ENCODE measurements at places on chromosomes 3 and 15.

DNA sequence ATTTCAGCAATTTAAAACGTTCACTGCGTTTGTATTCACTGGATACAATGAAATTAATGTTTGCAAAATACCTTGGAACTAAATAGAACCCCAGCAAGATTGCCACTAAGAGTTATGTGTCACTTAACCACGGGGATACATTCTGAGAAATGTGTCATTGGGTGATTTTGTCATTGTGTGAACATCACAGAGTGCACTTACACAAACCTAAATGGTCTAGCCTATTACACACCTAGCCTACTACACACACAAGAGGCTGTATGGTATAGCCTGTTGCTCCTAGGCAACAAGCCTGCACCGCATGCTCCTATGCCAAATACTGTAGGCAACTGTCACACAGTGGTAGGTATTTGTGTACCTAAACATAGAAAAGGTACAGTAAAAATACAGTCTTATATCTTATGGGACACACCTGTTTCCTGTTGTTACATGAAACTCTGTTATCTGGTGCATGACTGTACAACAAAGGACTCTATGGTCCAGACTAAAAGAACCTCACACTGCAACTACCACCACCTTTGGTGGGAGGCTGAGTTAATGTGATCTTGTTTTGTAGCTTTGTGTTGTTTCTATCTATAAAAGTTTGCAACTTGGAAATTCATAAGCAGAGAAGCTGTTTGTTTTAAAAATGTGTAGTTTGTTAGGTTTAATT lies 92.2 kb upstream of the NTRK3 start:
- DNase-seq = no peak

DNA sequence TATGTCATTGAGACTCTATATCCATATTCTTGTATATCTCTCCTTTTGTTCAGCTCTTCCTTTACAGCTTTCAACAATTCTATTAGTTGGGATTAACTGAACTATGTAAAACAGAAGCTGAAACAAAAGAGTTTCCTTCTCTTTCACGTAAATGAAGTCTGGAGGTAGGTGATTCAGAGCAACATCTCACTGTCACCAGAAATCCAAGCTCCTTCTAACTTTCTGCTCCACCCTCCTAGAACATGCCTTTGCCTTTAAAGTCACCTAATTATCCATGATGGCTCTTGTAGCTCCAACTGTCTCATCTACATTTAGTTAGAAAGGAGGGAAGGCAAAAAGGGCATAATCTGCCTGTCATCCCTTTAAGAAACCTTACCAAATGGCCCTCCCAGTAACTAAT lies 458.2 kb upstream of the MDFIC2 start:
- DNase-seq = no peak

GRCh38 chr3:152190636-152191183 lies 78.0 kb upstream of the MBNL1 start:
- no peak for DNase-seq

DNA sequence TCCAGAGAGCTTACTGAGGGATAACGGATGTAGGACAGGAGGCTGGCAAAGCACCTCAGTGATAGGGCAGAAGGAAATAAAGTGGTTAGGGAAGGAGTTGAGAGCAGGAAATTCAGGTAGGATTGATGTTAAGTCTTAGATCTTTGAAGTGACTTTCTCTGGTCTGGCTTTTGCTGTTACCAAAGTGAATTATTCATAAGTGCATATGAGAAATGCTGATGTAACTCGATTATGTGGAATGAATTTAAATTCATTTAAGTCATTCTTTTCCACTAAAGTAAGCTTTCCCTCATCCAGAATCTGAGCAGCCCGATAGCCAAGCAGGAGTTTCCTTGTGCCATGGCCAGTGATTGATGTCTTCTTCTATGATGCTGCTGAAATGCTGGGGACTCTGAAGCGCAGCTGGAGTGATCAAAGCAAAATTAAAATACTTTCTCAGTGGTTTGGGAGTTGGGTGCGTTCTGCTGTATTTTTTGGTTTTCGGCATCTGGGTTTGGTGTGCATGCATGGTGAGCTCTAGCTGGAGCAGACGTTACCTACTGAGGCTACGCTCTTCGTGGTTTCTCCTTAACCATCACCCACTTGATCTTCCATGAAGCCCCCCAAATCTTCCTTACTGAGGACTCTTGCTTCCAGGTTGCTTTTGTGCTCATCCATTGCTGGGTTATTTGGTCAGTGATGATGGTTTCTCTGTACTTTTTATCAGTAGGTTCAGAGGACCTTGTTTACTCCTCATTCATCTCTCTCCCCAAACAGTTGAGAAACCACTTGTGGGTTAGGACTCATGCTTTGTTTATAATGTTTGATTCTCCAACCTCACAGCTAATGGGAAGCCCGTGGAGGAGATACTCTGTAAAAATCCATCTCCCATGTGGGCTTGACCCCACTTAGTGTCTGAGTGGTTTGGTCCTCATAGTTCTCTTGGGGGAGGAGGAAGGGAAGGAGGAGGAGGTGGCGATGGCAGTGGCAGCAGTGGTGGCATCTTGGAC lies 72.5 kb downstream of the IGF1R start:
- no peak for DNase-seq

DNA sequence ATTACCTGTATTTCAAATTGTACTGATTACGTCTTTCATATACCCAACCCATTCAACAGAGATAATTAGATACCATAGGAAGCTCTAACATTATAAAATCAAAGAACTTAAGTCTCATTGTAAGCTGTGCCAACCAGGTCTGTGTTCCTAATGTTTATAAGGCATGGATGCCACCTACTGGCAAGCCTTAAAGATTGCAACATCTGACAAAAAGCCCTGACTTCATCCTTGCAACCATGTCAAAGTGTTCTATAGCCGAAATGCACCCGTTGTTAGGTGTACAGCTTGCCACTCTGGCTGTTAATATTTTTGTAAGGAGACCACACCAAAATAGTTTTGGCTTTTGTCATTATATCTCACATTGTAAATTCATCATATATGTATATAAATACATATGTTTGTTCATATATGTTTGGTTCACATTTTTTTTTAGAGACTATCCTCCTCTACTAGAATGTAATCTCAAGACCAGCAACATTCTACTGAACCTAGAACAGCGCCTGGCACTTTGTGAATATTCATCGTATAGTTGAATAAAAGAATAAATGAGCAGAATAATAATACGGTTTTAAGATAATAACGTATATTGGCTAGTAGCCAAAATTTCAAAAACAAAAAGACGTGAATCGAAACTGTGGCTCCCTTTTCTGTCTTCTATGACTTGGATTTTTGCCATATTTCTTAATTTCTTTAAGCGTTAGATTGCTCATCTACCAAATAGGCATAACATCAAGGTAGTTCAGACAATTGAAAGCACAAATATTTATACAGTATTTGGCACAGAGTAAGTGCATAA lies 258.1 kb downstream of the TBL1XR1 start:
- no peak for DNase-seq

DNA sequence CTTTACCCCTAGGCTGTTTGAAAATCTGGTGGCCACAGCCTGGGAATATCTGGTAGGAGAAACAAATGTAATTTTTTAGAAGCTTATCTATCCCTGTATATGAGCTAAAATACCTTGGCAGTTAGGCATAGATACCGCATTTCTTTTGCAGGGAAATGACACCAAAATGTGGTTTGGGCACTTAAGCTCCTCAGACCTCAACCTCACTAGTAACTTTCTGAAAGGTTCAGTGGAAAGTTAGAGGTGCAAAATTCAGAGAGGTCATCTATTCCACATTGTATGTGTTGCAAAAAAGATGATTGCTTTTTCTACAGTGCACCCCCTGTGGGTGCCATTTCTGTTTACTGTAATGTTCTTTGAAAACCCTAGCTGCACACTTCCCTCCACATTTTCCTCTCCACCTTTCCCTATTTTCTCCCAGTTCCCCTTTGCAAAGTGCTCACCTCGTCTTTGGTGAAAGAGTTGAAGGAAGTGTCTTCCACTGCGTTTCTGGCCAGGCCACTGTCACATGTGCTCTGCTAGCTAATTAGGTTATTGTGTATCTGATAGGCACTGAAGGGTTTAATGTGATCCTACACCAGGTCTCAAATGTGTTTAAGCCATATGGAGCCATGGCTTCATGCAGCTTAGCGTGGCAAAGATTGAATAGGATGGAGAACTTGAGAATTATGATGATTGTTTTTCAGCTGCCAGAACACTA lies 1.3 kb downstream of the SACM1L start:
- no peak for DNase-seq

DNA sequence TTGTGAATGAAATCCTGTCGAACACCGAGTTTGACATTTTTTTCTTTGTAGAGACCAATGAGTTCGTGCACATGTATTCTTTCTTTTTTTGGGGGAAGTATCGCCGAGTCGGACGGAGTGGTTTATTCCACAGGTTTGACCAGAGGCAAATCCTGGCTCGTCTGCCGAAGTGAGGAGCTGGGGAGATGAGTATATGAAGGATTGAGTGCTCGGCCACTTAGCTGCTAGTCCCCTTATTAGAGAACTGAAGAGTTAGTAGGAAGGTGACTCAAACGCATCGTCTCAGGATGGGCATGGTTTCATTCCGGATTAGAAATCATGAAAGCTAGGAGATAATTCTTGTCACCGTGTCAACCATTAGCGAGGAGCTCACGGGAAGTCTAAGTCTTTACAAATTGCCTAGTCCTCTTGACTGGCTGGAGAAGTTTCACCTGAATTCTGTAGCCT lies 154.7 kb upstream of the GOLIM4 start:
- DNase-seq = no peak

- DNase-seq = no peak
Measured at GRCh38 chr3:135412475-135412874, 553.1 kb upstream of the PPP2R3A start.

- no peak for DNase-seq
Measured at GRCh38 chr15:79027532-79028410, 62.8 kb downstream of the RASGRF1 start.

GRCh38 chr3:103195216-103195615 lies 760.4 kb downstream of the ZPLD1 start:
- DNase-seq = no peak

DNA sequence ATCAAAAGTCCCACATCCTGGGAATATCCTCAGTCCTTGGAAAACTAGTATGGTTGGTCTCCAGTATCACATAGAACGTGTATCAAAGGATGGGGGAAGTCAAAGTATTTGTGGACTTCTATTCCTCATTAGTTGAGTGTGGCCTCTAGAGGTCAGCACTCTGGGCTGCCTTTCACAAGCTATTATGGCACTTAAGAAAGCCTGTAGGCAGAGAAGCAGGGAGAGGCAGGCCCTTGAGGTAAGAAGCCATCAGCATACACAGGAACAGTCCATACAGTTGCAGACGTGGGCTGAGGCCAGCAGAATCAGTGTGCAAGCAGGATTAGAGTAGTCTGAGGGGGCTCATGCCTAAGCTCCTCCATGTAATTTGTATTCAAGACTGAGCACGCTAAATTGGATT lies 341.7 kb downstream of the CLSTN2 start:
- DNase-seq = no peak

DNA sequence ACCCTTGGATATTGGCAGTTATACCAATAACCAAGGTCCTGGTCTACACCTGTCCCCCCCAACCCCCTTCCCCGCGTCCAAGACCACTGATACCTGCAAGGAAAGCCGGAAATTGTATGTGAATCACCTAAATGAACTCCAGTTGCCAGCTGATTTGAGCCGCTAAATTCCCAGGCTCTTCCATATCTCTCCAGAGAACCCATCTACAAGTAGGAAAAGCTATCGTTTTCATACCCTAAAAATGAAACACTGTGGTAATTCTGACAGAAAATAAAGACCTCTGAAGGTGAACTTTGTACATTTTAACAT lies 114.2 kb upstream of the ICE2 start:
- DNase-seq = no peak

- DNase-seq = no peak
Measured at GRCh38 chr3:127124120-127124519, 68.8 kb upstream of the PRR23E start.

DNA sequence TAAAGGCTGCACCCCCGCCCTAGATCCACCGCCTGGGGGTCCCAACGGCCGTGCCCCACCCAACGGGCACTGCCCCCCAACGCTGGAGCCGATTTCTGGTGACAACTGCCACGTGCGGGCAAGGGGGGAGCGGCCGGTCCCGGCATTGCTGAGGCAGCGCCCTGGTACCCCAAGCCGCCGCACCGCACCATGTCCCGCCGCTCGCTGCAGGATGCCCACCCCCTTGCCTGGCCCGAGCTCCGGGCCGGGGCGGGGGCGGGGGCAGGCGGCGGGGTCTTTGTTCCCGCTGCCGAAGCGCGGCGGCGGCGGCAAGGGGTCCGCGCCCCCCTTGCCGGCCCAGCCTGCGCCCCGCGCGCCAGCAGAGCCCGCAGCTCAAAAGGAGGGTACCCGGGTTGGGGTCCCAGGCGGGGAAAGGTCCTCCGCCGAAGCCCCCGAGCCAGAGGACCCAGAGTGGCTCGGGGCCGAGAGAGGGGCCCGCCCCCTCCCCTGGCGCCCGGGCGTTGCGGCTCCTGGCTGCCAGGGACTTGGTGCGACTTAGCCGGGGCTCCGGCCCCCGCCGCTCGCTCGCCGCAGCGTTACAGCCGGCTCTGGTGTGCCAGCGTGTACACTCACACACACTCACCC lies 678 bp downstream of the SEMA7A start:
- no peak for DNase-seq

- DNase-seq = no peak
Measured at GRCh38 chr3:53819163-53819868, 26.9 kb downstream of the CHDH start.

Measured in activated naive CD4-positive, alpha-beta T cell treated with anti-CD3 and anti-CD28 coated beads, Interleukin-2, amount 50 U/mL, for 72 hours (primary cell).